ENCODE measurements at places on chromosomes 3 and 15.

GRCh38 chr15:42165106-42165505 lies 8.7 kb upstream of the PLA2G4F start:
- no peak for DNase-seq

DNA sequence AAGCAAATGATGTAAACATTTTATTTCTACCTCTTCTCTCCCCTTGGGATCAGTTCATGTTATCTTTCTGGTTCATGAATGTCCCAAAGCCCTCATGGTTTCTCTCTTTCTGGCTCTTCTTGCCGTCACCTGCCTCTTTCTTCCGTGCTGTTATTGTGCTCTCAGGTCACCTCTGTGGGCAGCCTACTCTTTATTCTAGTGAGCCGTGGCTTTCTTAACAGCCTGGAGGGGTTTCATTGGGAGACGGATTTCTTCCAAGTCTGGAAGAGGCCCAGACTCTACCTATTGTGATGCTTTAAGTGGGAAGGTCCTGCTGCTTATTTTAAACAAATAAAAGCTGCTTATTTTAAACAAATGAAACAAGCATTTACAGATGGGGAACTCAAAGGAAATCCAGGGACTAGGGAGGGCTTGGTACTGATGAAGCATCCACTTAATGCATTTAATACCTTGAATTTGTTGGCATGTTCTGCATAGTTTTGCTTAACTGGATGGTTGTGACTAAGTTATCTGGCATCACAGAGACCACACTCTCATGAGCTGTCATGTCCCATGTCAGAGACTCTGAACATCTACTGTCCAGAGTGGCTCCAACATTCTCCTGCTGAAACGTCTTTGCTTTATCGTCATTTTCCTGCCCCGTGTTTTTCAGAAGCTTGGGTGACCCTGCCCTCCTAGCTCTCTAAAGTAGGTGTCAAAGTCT lies 443.3 kb downstream of the GABRG3 start:
- DNase-seq, result no peak

DNA sequence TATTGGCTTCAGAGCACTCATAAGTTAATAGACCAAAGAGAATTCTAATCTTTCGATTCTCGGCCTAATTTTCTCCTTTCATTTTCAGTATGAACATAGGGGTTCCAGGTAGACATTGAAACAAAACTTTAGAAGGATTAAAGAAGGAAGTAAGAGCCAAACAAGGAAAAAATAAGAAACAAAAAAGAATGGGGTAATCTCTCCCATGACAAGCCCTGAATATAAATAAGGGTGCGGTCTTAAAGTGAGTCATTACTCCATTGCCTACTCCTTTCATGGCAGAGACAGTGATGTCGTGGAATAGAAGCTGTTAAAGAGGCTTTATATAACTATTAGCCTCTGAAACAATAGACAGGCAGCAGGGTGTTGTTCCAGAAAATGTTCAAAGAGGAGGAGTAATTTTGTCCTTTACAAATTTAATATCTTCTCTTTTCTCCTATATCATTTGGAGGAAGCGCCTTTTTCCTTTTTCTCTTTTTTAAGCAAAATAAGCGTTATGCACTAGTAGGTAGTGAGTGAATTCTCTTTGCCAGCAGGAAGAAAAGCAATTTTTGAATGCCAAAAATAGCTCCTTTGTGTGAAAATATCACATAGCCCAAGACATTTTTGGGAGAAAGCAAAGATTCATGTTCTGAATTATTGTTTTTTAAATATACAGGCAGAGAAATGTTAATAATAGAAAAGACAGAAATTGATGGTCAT lies 607.9 kb upstream of the KCNMB2 start:
- DNase-seq, result no peak

DNA sequence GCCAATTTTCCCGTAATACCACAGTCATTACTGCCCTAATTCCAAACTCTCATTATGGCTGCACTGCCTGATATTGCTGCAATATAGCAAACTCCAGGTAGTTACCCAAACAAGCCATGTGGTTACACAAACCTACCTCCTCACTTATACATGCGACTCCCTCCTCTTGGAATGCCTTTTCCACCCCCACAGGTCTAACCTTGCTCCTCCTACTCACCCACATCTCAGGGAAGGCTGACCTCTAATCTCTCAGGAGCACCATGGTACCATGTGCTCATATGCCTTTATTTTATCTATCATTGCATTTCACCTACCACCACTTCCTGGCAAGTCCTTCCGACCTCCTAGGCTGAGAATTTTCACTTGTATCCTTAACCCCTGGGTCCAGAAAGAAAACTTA lies 2.9 kb downstream of the RBPMS2 start:
- no peak for DNase-seq

- DNase-seq, result no peak
These were observed 607.4 kb downstream of the ROBO1 start for GRCh38 chr3:79160421-79160820.

DNA sequence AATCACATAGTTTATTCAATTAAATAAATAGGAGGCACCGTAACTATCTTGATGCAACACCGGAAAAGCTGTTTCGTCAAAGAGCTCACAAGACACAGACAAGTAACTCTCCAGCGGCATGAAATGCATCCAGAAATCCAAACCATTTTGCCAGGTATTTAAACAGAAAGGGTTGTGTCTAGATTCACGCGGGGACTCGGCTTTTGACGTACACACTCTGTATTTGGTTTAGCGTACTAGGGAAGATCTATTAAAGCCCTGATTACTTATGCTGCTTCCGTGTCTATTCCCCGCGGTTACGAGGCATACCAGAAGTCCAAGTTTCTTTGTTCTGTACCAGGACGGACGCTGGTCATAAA lies 718 bp downstream of the BNIP2 start:
- DNase-seq, result peak; percentile 18

DNA sequence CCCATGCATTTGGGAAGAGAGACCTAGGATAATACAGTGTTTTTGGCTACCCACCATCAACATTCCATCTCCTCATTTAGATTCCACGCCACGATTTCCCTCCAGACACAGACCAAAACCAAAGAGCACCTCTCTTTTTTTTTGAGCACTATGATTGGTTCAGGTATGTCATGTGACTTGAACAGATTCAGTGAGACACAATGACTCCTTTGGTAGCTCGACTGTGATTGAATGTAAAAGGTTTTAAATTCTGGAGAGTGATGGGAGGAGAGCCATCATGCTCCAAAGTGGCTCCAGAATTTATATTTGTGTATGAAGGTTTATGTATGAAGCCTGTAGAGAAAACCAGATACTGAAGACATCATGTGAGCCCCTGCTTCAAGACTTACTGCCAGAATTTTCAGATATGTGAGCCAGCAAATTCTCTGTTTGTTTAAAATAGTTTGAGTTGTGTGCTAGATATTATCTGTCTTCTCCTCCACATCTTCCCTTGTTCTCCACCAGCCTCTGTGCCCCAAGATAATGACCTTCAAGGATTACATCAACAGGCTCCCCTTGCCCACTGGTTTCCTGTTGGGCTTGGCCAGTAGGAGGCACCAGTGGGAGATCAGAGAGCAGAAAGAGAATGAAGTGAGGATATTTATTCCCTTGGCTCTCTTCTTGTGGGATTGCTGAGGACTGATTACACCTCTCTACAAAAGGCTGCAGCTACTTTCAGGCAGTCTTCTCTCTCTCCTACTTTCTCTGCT lies 12.5 kb downstream of the MYD88 start:
- DNase-seq, result no peak

GRCh38 chr3:63245726-63246241 lies 32.3 kb upstream of the SYNPR start:
- no peak for DNase-seq

GRCh38 chr15:69478259-69478781 lies 25.7 kb downstream of the RPLP1 start:
- peak; percentile 70 for DNase-seq

DNA sequence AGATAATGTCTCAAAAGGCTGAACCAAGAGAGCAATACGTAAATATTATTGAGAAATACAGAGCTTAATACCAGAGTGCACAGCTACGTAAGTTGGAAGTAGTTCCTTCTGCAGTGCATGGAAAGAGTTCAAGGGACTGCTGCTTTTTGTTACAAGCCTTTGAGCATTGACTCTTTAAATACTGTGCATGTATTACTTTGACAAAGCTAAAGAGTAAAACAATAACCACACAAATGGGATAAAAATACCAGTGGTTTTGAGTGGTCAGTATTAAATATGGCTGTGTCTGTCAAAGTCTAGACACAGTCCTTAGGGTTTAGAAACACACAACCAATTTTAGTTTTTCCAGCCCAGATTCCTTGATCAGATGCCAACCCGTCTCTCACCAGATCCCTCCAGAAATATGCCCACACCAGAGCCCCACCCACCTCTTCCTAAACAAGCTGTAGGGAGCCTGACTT lies 62.1 kb downstream of the SSR3 start:
- no peak for DNase-seq

- DNase-seq, result peak; percentile 9
These were observed 374.2 kb downstream of the PLCL2 start for GRCh38 chr3:17258823-17259436.

- DNase-seq, result no peak
These were observed 68.0 kb upstream of the RBMS3 start for GRCh38 chr3:29212789-29213433.

DNA sequence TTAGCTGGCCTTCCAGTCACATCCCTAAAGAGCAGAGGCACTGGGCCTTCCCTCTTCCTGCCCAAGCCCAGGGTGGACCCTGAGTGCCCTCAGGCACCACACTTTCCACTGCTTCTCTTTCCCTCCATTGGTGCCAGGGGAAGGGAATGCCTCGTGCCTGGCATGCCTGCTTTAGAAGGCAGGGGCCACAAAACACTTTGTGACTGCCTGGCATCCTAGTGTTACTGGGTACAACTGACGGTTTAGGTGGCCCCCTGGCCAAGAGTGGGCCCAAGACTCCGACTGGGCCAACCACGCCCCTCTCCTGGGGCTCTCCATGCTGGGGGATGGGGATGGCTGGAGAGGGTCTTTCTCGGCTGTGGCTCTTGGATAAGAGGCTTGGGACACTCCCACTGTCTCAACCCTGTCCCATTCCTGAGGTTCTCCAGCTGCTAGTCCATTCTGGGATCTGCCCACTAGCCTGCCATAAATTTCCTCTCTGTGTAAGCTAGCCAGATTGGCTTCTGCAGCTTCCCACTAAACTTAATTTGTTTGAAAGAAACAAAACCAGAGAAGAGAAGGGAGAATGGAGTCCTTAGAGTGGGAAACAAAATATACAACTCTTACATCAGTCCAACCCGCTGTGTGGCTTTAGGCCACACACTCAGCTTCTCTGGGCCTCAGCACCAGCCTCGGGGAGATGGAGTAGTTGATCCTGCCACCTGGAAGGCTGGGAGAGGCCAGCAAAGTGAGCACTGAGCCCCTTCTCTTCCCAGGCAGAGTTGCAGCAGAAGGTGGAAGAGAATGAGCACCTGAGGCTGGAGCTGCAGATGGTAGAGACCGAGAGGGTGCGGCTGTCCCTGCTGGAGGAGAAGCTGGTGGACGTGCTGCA lies 24.1 kb upstream of the GP9 start:
- DNase-seq, result no peak

DNA sequence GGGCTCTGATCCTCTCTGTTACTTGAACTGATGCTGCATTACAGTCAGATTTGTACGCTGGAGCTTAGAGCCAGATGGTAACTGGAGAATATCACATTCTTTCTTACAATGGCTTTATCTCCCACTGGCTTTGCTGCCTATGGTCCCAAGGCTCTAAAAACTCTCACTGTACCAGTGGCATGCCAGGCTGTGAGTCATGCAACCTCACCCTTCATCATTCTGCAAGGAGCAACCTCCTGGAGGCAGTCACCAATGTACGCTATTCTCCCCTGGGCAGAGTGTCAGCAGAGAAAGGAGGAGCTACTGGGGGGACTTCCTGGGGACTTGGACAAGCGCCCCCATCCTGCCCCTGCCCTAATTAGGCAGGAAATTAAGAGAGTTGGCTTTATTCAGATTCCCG lies 97.9 kb upstream of the EIF1B start:
- DNase-seq, result no peak

DNA sequence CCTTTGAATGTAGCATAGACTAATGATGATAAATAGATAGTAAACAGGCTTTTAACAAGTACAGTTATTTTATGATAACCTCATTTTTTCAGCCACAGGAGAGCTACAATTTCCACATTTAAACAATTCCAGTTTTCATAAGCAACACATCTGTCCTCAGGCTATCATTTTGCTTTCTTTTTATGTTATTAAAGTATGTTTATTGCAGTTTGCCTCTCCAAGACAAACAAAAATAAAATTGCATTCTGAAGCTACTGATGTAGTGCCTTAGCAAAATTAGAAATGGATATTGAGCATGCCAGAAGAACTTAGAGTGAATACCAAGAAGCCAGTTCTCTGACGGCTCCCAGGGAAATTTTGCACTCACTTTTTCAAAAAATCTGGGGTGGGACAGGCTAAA lies 140.6 kb upstream of the ABHD17C start:
- no peak for DNase-seq

- DNase-seq, result no peak
These were observed 472 bp downstream of the CHST14 start for GRCh38 chr15:40471105-40471807.

DNA sequence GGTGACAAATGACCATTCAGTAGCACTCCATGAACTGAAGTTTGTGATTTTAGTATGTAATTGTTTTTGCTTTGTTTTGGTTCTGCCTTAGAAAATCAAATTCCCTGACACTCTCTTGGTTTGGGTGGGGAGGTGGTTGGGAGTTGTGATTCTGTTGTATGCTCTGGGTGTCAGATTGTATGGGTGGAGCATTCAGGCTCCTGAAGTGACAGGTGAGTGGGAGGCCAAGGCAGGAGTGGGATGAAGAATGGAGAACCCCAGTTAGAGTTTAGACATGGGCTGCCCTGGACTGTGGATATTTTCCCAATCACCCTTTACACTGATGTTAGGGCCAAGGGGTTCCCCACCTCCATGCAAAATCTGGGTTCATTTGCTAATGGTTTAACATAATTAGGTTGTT lies 83.6 kb downstream of the ARPP21 start:
- DNase-seq, result no peak

- DNase-seq, result no peak
These were observed 23.5 kb upstream of the ELP6 start for GRCh38 chr3:47536967-47537366.

DNA sequence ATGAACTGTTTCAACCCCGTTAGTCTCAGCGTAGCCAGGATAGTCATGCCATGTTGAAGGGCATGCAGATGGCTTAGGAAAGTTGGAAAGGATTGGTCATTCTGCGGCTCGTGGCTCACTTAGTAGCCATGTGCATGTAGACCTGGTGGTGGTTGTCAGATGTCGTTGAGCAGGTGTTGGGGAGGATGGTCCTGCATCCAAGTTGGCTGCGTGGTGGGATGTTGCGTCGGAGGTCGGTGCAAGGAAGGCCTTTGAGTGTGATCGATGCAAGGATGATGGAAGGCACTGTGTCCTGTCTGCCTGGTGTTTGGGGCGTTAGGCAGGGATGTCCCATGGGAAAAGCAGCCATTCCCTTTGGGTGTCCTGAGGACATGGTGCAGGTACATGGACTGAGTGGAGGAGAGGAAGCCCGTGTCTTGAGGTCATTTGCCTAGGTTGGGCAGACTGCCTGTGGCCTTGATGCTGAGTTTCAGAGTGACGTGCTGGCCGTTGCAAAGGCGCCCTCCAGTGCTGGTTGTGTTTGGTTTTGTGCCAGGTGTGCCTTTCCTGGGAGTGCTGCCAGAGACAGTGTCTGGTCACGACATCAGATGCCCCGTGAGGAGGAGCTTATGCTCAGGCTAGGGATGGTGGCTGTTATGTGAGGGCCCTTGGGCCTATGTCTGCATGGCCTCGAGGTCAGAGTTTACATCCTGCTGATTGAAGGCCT lies 103.4 kb downstream of the SNRPN start:
- DNase-seq, result no peak
